ENCODE measurements at places on chromosomes 3 and 15.

DNA sequence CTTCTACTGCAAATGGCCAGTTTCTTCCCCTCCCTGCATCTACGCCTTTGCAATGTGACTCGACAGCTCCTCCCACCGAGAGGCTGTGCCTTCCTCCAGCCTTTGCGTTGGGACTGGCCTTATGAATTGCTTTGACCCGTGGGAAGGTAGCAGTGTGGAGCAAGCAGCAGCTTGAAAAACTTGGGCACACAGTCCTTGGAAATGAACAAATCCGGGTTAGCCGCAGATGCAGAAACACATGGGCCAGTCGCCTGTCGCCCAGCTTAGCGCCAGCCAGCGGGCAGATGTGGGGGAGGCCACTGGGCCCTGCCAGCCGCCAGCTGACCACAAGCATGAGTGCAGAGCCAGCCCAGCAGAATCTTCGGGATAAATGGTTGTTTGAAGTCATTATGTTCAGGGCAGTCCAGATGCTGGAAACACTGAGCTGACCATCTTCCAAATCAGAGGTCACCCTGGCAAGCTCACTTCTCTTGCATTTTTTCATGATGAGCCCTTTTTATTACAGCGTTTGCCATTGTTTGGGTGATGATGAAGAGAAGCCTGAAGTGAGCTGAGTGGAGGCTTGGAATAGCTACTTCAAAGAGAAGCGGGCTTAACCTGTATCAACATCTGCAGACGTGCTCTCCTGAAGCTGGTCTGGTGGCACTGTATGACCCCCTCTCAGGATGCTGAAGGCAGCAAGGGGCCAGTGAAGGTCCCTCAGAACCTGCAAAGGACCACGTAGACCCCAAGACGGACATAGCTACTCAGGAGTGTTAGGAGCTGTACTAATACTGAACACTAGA, 9.8 kb downstream of the SELENOS start:
- no peak for DNase-seq

GRCh38 chr3:194134231-194134756, 1.7 kb upstream of the HES1 start:
- peak; percentile 60 for DNase-seq

- DNase-seq = no peak
These were observed 21.3 kb downstream of the EPHB3 start for GRCh38 chr3:184582646-184583577.

GRCh38 chr3:50297896-50298725, 1.1 kb downstream of the HYAL3 start:
- no peak for DNase-seq

GRCh38 chr3:134708671-134709070, 57.8 kb upstream of the KY start:
- no peak for DNase-seq

Measured in stimulated activated naive CD8-positive, alpha-beta T cell treated with anti-CD3 and anti-CD28 coated beads, Interleukin-15, amount 100 ng/mL, for 72 hours (primary cell).